ENCODE measurements at places on chromosomes 12 and 14. TPM values are rescaled to one million over a fixed set of nuclear protein-coding genes. Genes with fewer than 3 reads are reported as not detected.

- DNase-seq: no peak
These were observed 34.4 kb upstream of the PSMA6 start for GRCh38 chr14:35257809-35258208.

GRCh38 chr12:4292341-4293073 lies 18.9 kb downstream of the CCND2 start:
- no peak for DNase-seq

GRCh38 chr12:97380440-97380839 lies 82.2 kb upstream of the RMST start:
- no peak for DNase-seq

- DNase-seq: no peak
These were observed 238.4 kb upstream of the HMGA2 start for GRCh38 chr12:65585648-65586602.

DNA sequence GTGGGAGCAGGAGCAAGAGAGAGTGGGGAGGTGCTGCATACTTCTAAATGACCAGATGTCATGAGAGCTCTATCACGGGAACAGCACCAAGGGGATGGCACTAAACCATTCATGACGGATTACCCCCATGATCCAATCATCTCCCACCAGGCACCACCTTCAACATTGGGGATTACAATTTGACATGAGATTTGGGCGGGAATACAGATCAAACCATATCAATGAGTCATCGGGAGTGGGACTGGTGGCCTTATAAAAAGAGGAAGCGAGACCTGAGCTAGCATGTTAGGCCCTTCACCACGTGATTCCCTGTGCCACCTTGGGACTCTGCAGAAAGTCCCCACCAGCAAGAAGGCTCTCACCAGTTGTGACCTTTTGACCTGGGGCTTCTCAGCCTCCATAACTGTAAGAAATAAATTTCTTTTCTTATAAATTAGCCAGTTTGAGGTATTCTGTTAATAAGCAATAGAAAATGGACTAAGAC lies 28.7 kb downstream of the COX8C start:
- DNase-seq: no peak

DNA sequence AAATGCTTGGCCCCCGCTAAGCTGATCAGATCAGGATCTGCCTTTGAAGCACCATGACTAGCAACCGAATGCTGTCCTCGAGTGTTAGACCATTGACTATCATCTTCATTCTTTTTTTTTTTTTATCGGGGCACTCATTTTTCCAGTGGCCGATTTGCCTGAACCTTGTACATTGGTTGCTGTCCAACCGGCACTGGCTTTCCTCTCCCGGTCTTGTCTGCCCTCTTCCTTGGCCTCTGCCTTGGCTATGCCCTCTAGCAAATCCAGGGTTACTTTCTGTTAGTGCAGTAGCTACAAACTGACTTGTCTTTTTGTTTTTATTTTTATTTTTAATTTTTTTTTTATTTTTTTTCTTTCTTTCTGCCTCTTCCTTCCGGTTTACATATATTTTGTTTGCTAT lies 102.3 kb downstream of the ALG10 start:
- no peak for DNase-seq

DNA sequence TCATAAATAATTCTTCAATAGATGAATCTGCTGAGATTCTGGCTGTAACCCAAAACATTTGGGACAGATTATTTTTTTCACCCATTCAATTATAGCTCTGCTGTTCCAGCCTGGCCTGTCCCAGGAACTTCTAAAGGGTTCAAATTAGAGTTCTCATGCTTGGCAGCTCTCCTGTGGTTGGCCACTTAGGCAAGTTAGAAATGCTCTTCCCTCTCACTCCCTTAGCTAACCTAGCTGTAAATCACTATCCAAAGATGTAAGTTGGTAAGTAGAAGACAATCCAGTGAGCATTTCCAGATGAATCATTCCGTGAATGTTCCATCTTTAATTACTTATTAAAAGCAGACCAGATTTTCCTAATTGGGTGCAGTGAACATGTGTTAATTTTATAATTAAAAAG lies 760.4 kb upstream of the TBX3 start:
- DNase-seq: no peak

The PUS1 gene
- 48.1 TPM for polyA plus RNA-seq
